Stimulated activated CD4-positive, alpha-beta T cell treated with anti-CD3 and anti-CD28 coated beads, Interleukin-1b, Interleukin-23, amount 100 ng/mL, for 24 hours (primary cell): ENCODE measurements at places on chromosomes 6 and 20.

GRCh38 chr6:56713254-56713672 is 70.6 kb upstream of the DST start:
- no peak for DNase-seq

DNA sequence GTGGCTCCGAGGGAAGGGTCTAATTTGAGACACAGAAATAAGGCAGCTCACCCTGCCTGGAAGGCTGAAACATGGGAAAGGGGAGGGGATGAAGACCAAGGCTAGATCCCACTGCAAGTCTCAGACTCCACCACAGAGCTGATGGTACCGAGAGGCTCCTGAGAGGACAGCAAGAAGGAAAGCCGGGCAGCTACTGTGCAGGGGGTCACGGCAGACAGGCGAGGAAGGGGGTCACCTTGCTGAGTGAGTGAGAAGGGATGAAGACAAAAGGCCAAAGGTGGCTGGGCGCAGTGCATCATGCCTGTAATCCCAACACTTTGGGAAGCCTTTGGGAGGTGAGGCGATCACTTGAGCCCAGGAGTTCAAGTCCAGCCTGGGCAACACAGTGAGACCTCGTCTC is 100.7 kb downstream of the ATP9A start:
- DNase-seq: no peak

GRCh38 chr6:28900577-28901256 is 23.1 kb downstream of the TRIM27 start:
- no peak for DNase-seq

DNA sequence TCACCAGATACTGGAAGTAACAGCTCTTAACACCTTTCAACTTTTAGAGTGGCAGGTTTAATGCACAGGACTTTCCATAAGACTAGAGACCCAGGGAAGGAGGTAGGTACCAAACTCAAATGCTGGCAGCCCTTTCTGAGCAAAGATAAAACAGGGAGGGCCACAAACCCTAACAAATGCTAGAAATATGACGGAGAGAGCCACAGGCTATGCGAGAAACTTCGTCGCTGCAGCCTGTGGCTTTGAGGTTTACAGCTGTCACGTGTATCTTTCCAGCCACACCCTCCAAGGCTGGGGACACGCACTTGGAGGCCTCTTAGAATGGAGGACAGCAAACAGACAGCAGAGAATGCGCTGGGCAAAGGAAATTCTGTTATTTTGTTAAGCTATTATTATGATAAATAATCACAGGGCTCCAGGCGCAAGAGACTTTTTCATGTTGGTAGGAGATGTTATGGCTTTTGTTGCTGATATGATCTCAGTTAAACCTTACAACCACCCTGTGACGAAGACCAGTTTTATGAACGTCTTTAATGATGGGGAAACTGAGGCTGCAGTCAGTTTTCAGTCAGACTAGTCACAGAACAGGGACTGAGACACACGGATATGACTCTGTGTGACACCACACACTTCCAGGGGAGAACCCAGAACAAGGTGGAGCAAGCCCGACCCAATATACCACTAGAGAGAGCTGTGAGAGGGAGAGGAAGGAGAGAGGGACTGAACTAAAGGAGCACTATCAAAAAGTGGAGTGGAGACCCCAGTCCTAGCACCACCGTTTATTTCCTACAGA is 2.0 kb downstream of the TRAM2 start:
- DNase-seq: peak; percentile 33

DNA sequence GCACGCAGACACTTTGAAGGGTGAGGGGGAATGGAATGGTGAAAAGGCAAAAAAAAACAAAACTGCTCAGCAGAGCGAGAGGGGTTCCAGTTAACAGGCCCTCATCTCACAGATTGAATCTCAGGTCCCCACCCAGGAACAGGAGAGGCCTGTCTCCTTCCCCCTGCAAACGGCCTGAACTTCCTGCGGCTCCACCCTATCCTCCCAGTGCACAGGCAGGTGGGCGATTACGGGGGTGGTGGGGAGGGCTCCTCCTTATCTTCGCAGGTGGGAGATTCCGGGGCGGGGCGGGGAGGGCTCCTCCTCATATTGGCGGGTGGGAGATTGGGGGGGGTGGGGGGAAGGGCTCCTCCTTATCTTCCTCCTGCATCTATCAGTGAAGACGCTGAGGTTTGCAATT is 129.0 kb downstream of the SOX4 start:
- no peak for DNase-seq

DNA sequence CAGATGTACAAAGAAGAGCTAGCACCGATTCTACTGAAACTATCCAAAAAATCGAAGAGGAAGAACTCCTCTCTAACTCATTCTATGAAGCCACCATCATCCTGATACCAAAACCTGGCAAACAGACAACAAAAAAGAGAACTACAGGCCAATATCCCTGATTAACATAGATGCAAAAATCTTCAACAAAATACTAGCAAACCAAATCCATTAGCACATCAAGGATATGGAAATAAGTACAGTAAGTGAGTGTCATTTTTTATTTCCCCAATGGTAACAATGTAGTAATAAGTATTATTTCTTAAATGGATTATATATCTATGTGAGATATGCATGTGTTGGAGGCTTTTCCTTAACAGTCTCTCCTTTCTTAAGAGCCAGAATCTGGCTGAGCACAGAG is 134.5 kb upstream of the SMLR1 start:
- no peak for DNase-seq

DNA sequence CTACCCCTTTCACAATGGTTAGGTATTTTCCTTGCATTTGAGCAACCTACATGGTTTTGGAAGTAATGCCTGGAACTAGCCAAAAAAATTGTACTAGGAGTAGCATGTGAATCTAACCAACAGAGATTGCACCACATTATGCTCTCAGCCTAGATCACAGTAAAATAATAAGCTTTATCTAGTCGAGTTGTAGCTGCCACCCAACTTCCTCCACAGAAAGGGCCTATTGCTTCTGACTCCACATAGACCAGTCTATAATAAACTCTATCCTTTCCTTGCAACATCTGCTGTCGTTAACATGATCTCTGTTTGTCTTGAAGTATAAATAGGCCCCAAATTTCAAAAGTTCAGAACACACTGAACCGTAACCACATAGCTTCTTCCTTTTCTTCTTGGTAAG is 375.5 kb downstream of the PKHD1 start:
- no peak for DNase-seq

GRCh38 chr6:65182681-65183080 is 524.3 kb downstream of the EYS start:
- no peak for DNase-seq

GRCh38 chr6:30129265-30130178 is 6.4 kb upstream of the TRIM40 start:
- DNase-seq: no peak

DNA sequence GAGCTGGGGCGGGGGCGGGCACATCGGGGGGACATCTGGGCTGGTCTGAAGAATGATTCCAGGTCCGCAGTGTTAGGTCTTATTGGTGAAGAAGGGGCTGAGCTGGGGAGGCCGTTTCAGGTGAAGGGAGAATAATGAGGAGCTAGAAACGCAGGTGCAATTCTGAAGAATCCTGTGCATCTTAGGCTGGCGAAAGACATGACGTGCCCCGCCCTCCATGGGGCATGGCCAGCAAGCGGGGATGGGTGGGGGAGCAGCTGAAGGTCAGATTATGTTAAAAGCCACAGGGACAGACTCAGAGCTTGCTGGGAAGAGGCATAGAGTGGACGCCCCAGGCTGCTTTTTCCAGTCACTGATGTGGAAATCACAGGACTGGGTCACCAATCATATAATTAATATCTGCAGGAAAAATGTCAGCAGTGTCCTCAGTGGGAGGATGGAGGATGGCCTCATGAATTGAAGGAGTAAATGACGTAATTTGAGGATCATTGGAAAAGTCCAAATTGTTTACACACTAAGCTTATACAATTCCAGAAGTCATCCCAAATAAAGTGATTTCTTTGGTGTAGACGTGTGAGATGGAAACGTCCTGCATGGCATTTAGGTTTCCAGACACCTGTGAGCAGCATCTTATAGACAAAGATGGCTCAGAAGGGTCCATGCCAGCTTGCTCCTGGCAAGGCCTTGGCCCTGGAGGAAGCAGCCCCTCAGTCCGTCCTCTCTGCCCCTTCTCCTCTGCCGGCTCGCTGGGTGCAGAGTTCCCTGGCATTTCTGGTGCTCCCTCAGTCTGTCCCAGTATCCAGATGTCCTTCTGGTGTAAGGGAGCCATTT is 109.6 kb upstream of the FRMD1 start:
- no peak for DNase-seq

- no peak for DNase-seq
Observed at GRCh38 chr20:56483970-56484369, 15.5 kb downstream of the RTF2 start.
